ENCODE measurements at places on chromosomes 2 and 18.

DNA sequence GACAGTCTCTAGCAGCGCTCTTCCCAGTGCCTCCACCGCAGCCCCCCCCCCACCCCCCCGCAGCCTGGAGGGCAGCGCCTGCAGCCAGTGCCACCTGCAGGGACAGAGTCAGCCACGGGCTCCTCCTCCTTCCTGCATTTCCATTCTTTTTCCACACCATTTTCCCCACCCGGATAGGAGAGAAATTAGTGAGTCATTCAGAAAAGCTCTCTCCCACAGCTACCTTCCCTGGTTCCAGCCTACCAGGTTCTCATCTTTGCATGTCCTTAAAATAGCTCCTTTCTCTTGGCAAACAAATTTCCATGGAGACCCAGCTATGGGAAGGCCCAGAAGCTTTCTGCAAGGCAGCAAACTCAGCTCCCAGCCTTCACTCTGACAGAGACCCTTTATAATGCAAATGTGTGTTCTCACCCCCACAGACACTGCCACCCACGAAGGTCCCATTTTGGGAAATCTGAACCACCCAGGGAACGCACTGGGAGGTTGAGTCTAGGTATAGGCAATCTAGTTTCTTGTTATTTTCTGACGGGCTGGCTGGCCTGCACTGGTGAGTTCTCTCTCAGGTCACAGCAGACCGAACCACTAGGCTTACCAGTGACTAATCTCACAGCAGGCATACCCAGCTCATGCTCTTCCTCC lies 41.8 kb upstream of the ATG16L1 start:
- DNase-seq, result no peak

- no peak for DNase-seq
These were observed 5.3 kb downstream of the SAG start for GRCh38 chr2:233312874-233313273.

- DNase-seq, result no peak
These were observed 137.9 kb upstream of the ZC3H15 start for GRCh38 chr2:186348200-186348599.

- DNase-seq, result no peak
These were observed 335.0 kb upstream of the ATP5MC3 start for GRCh38 chr2:175516555-175516954.

DNA sequence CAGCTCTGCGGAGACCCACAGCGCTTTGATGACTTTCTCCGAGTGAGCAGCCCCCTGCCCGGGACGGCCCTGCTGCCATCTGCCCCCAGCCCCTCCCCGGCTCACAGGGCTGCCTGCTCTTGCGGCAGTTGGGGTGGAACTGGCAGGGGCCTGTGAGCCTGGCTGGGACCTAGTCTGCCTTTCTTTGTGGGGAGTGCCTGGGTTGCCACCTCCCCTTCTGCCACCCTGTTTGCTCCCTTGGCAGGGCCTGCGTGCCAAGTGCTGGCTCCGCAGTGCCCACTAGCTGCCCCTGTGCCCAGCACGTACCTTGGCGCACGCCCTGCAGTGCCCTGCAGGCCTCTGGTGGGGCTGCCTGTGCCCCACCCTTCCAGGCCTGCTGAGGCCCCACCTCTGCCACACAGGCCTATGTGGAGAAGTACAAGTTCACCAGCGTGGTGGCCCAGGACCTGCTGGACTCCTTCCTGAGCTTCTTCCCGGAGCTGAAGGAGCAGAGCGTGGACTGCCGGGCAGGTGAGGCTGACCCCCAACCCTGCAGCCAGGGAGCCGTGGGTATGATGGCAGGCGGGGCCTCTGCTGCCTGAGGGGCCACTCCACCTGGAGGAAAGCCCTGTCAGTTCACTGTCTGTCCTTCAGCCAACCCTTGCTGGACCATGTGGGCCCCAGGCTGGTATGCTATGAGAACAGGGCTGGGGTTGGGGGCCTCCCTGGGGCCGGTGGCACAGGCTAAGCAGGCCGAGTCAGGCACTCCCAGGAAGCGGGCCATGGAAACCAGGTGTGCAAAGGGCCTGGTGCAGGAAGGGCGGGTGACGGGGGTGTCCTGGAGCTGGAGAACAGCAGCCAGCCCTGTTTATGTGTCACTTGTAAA lies 7.0 kb downstream of the RNPEPL1 start:
- DNase-seq, result no peak

GRCh38 chr2:66174491-66174890 lies 260.4 kb upstream of the MEIS1 start:
- DNase-seq, result no peak

GRCh38 chr18:80197528-80197927 lies 49.8 kb downstream of the PARD6G start:
- DNase-seq, result no peak

DNA sequence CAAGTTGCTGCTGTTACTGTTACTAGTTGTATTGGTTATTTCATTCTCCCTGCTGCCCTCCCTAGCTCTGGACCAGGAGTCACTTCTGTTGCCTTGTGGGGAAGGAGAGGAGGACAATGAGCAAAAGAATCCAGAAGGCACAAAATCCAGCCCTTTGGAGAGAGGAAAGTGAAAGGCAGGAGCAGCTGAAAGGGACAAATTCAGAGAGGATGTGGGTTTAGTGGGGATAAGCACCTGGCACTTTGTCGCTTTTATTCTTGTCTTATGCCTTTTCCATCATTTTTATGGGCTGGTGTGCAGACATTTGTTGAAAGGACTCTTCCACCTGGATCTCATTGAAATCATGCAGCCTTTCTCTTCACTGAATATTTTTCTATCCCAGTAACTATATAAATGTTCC lies 24.3 kb upstream of the LTBP1 start:
- no peak for DNase-seq

DNA sequence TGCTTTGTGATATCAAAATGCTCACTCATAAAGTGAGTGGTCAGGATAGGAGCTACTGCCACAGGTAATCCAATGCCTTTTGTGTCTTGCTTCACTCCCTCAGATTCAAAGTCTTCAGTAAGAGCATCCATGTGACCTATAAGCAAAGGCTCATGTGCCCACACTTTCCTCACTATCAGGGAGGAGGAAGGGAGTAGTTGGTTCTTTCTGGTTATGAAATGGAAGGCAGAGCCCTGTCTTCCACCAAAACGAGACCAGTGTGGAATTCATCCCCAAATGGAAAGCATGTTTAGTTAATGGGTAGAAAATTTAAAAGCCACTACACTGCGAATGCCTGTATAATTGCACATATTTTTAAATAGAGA lies 25.8 kb downstream of the IL1F10 start:
- DNase-seq, result no peak

- peak; percentile 25 for DNase-seq
These were observed 31.3 kb downstream of the DGKD start for GRCh38 chr2:233385489-233386044.

All from effector CD8-positive, alpha-beta T cell (primary cell).